ENCODE measurements at places on chromosomes 3 and 15.

DNA sequence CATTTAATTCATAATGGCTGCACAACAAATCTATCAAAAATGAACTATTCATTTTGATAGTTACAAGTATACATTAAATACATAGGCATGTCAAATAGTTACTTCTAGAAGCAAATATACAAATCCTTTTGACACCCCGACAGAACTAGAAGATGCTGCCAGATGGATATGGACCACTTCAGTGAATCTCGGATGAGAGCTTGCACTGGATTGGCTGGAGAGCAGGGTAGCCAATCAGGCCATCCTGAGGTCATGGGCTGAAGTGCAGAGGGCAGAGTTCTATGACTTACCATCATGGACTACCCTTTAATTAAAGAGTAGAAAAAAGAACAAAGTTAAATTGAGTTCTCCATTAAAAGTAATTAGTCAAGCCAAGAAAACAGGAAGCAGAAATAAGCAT, 8.3 kb downstream of the CCNL1 start:
- no peak for DNase-seq

- no peak for DNase-seq
These were observed 613.4 kb downstream of the MCTP2 start for GRCh38 chr15:94844538-94845389.

DNA sequence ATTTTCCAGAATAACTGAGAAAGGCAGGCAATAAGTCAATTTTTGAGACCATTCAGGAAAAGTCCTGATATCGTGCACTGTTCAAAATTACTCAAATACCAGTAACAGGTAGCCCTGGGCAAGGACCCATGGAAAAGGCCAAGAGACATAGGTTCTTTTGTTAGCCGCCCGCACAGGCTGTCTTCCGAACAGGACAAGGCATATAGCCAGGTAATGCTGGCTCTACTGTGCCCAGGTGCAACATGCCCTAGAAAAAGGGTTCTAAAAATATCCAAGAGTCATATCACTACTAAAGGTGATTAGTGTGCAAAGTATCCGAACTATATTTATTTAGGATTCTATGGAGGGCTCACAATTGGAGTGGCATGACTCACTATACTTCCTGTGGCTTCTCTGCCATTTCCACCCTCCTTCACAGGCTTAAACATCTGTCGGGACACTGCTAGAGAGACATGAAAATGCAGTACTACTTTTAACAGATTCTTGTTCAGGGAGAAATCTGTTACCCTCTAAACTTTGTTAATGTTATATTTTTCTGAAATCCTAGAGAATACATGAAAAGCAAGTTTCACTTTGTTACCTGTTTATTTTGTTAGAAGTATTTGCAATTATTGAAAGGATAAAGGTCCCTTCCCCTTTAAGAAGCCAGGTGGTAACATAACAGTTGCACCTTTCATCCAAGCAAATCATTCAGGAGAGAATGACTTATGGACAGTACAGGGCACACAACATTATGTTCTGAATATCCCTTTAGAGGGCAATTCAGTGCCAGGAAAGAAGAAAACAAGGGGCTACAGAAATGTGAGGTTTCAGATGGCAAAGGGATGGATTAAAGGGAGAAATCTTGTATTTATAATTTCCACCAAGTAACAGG, 293.3 kb upstream of the THBS1 start:
- no peak for DNase-seq

DNA sequence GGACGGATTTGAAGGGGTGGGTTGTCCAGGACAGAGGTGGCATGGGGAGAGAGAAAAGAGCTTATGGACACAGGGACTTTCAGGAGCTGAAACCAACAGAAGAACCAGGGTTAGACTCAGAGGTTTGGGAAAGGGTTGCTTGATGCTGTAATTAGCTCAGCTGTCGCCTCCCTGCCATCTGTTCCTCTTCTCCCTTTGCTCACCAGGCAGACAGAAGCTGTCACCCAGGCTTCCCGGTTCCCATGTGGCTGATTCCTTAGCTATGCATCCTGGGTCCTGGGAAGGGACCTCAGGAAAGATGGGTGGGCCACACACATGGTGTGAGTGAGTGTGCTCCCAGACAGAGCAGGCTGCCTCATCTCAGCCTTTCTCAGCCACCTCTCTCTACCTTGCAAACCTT, 14.1 kb downstream of the PTPN23 start:
- DNase-seq = no peak

DNA sequence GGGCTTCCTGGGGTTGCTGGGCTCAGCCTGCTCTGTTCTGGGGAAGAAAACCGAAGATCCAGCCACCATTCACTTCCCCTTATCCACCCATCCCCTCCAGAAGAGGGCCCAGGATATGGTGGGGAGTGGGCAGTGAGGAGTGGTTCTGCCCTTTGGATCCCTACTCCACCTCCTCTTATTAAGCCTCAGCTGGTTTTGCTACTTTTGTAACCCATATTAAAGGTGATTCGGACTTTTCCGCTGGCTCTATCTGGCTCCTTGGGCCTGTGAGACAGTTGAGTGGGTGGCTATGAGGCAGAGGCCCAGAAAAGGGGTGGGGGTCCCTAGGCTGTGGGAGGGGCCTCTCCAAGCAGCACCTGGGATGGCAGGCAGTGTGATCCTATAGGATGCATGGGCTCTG, 33.8 kb downstream of the NBEAL2 start:
- no peak for DNase-seq

- DNase-seq = no peak
These were observed 86.8 kb downstream of the SAMMSON start for GRCh38 chr3:70086336-70086735.

DNA sequence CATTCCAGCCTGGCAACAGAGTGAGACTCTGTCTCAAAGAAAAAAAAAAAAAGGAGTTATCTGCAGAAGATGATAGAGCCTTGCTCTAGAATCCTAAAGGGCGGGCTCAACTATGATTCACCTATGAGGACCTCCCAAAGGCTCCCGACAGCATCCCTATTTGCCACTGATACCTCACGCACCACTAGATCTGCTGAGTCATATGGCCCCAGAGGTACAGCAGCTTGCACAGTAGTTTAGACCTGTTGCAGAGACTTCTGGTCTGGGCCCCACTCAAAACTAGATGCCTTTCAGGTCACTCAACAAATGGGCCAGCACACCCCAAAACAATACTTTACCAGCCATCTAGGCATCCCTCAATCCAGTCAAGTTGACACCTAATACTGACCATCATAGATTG, 38.1 kb upstream of the PTX3 start:
- DNase-seq = no peak

GRCh38 chr3:30600572-30600971, 5.8 kb upstream of the TGFBR2 start:
- no peak for DNase-seq

- no peak for DNase-seq
These were observed 23.0 kb downstream of the TPM1 start for GRCh38 chr15:63065262-63066221.
